NCI-H460 (cell line): ENCODE measurements at places on chromosomes 6 and 20.

GRCh38 chr6:49531774-49532569 lies 18.5 kb upstream of the C6orf141 start:
- DNase-seq, result peak; percentile 54

DNA sequence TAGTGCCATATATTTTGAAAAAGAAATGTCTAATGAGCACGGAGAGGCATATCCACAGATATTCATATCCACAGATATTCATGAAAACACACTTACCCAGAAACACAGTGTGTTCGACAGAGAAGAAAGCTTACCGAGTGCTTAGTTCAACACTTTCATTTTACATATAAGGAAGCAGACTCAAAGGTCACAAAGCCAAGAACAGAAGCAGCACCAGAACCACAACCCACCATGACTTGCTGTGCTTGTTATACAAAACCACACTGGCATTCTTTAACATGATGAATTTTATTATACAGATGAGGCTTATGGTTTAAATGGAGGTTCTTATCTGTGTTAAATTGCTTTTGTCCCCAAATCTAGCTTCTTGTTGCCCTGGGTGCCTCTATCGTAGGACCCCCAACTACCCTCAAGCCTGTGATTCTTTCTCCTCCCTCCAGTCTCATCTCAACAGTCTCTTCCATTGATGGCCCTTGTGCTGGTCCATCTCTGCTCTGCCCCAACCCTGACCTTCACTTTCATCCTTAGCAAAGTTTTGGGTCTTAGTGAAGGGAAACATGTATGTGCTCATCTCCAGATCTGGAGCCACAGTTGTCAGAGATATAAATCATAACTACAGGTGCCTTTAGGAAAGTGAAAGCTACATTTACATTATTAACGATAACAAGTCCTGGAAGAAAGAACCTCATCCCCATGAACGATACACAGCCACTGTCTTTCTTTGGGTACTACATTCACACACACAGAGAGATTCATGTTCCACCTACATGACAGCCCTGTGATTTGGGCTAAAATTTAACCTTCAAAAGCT lies 40.0 kb downstream of the SF3B5 start:
- no peak for DNase-seq

GRCh38 chr20:50548396-50548795 lies 38.2 kb downstream of the PTPN1 start:
- no peak for DNase-seq

DNA sequence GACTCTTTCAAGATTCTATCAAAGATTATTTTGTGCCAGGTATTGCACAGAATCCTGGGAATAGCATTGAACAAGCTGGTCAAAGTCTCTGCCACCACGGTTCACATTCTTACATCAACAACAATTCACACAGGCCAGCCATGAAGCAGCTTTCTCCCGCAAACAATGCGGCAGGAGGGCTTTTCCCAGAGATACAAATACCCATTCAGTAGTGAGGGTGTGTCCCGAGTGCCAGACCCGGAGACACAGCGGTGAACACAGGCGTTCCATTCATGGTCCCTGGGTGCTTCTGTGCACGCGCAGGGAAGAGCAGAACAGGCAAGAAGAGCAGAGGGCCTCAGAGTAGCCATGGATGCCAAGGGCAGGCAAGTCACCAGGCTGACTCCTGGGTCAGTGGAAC lies 83.3 kb upstream of the PDE10A start:
- no peak for DNase-seq

GRCh38 chr6:35275744-35276260 lies 16.3 kb downstream of the ZNF76 start:
- no peak for DNase-seq

GRCh38 chr20:775679-776135 lies 7.4 kb upstream of the SLC52A3 start:
- DNase-seq, result no peak

- DNase-seq, result no peak
These were observed 13.3 kb downstream of the ELOVL5 start for GRCh38 chr6:53335224-53335994.

DNA sequence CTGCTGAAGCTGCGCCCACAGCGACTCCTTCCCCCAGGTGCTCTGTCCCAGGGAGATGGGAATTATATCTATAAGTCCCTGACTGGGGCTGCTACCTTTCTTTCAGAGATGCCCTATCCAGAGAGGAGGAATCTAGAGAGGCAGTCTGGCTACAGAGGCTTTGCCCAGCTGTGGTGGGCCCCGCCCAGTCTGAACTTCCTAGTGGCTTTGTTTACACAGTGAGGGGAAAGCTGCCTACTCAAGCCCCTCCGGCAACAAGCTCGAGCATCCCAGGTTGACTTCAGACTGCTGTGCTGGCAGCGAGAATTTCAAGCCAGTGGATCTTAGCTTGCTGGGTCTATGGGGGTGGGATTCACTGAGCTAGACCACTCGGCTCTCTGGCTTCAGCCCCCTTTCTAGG lies 152.5 kb upstream of the MAP3K7 start:
- DNase-seq, result no peak

- no peak for DNase-seq
These were observed 4.9 kb downstream of the SPINT4 start for GRCh38 chr20:45727044-45727443.

DNA sequence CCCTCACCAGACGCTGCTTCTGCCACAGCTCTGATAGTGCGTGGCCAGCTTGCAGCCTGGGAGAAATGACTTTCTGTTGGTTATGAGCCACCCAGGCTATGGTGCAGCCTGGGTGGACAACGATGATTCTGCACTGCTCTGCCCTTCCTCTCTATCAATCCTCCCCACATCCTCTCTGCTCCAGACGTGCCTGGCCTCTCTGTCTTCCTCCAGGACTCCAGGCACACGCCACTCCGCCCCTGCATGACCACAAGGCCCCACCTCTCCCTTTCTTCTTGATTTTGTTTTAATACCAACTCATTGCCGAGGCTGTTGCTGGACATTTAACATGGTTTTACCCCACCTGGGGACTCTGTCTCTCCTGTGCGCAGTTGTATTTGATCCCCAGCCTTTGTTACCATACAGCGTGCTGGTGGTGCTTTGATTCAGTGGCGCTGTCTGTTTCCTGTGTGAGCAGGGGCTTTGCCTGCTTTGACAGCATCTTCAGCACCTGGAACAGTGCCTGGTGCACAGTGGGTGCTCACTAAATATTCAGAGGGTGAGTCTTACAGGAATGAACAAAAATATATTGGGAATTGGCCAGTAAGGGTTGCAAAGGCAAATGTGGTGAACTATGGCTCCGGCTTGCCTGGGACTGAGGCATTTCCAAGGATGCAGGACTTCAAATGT lies 280.9 kb downstream of the CDH26 start:
- no peak for DNase-seq

- no peak for DNase-seq
These were observed 140.0 kb upstream of the NUP153 start for GRCh38 chr6:17846762-17847161.

- no peak for DNase-seq
These were observed 236.0 kb upstream of the DEFB112 start for GRCh38 chr6:50285735-50286134.

GRCh38 chr20:19070681-19071445 lies 141.6 kb upstream of the SLC24A3 start:
- DNase-seq, result no peak

DNA sequence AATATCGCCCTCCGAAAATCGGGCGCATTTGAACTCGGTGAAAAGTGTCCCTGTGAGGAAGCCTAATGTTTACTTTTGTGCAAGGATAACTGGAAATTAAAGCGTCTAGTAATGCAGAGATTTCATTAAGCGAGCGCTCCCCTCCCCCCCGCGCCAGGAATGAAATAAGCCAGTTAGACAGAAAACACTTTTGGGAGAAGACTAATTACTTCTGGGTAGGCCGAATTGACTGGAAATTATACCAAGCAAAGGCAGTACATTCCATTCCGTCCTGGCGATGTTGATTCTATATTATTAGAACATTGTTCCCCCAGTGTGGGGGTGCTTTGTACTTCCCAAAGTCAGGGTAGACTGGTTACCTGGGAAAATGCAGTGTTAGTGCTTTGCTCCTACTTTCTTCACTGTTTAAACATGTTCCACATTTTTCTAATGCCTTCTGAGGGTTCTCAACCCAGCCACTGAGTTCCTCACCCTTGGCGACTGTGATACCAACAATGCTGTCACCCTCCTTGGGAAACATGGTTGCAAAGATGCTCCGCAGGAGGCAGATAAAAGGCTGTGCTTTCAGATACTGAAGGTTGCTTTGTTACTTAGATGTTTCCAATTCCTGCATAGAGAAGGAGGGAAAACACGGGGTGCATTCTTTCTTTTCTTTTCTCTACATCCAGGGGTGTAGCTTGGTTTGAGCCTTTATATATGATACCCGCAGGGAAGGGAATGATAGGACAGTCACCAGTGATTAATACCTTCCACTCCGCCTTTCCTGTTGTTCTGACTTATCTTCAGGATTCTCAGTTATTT lies 2.6 kb downstream of the GJA1 start:
- no peak for DNase-seq

GRCh38 chr6:24376871-24377270 lies 19.0 kb upstream of the DCDC2 start:
- DNase-seq, result no peak

DNA sequence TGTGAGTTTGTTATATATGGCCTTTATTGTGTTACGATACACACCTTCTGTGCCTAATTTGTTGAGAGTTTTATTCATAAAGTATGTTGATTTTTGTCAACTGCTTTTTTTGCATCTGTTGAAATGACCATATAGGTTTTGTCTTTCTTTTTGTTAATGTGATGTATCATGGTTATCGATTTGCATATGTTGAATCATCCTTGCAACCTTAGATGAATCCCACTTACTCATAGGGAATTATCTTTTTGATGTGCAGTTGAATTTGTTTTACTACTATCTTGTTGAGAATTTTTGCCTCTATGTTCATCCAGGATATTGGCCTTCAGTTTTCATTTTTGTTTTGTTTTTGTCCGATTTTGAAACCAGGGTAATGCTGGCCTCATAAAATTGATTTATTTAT lies 45.7 kb upstream of the TPD52L1 start:
- DNase-seq, result no peak

DNA sequence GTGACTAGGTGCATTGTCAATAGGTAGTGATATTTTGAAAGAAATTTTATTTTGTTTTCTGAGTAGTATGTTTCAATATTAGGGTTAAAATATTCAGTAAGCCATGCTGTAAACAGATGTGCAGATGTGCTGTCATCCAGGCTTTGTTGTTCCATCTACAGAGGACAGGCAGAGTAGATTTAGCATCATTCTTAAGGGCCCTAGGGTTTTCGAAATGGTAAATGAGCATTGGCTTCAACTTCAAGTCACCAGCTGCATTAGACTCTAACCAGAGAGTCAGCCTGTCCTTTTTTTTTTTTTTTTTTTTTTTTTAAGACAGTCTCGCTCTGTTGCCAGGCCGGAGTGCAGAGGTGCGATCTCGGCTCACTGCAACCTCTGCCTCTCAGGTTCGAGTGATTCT lies 27.1 kb upstream of the BACH2 start:
- no peak for DNase-seq

DNA sequence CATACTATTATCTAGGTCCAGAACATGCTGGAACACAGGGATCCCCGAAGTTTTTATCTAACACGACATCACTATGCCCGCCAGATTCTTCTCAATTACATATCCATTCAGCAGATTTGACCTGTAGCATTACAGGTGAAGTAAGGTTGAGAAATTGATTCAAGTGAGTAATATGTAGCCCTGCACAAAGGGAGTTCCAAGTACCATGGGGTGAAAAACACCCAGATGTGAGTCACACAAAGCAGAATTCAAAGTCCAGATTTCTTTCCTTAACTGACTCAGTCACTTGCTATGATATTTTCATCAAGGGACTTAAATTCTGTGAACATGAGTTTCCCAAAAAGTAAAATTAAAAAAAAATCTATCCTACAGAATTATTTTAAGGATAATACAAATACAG lies 655.4 kb upstream of the PTCHD4 start:
- no peak for DNase-seq

GRCh38 chr20:58664883-58665282 lies 13.8 kb downstream of the STX16 start:
- DNase-seq, result no peak

DNA sequence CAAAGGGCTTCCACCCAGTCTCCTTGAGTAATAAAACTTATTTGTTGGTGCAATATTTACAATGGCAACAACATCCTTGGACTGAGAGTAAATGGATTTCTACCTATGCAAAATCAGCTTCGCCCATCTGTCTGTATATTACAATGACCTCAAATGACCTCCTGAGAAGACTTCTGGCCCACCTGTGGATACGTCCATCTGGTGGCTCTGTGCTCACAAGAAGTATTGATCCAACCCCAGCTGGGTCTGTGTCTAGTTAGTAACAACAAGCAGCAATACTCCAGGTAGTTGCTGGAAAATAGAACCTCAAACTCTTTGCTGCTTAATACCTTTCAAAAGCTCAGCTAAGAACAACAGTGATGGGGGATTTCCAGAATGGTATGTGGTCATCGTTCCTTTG lies 34.7 kb upstream of the GSTA4 start:
- DNase-seq, result no peak

- DNase-seq, result peak; percentile 96
These were observed 644.3 kb upstream of the AGPAT4 start for GRCh38 chr6:161918109-161918531.

GRCh38 chr6:26027491-26028211 lies 59.6 kb upstream of the HFE start:
- DNase-seq, result no peak

DNA sequence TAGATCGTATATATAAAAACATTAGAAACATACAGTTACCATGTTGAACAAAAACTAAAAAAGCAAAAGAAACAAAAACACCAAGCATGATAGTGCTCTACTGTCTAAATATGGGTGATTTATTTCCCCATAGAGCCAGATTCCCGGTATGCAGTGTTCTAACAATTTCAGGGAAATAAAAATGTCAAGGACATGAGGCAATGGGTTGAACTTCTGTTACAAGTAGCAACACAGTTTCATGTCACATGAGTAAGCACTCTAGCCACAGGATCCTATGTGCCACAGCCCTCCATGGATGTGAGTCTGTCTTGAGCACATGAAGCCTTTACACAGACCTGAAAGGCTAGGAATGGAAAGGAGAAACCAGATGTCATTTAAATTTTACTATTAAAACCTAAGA lies 96.0 kb downstream of the MAP3K5 start:
- no peak for DNase-seq

GRCh38 chr20:59051666-59052185 lies 9.1 kb upstream of the PRELID3B start:
- DNase-seq, result no peak

GRCh38 chr6:16669227-16669626 lies 92.0 kb downstream of the ATXN1 start:
- DNase-seq, result no peak

GRCh38 chr20:7629880-7630279 lies 310.4 kb downstream of the HAO1 start:
- DNase-seq, result no peak

GRCh38 chr20:37853823-37854375 lies 49.0 kb upstream of the VSTM2L start:
- no peak for DNase-seq

GRCh38 chr6:123841067-123841896 lies 37.6 kb downstream of the NKAIN2 start:
- no peak for DNase-seq
